ENCODE measurements at places on chromosomes 4 and X. TPM values are rescaled to one million over a fixed set of nuclear protein-coding genes. Genes with fewer than 3 reads are reported as not detected.

SLC25A31 gene
- total RNA-seq = not detected

GPR50 gene
- not detected for total RNA-seq

CD40LG gene
- not detected for total RNA-seq

SPANXB1 gene
- total RNA-seq = not detected

PTTG2 gene
- total RNA-seq = not detected

NAP1L3 gene
- 1.3 TPM for total RNA-seq

LINC00632 gene
- total RNA-seq = 2.1 TPM

UGT2B17 gene
- not detected for total RNA-seq

ALAS2 gene
- total RNA-seq = not detected

P2RY4 gene
- under 0.01 TPM for total RNA-seq
